Gastroesophageal sphincter (tissue), 4 donors: ENCODE measurements at places on chromosomes 4 and X. TPM values are rescaled to one million over a fixed set of nuclear protein-coding genes. Genes with fewer than 3 reads are reported as not detected.
A peak's percentile ranks its signal among the peaks of the same experiment; 100 is the strongest.

DNA sequence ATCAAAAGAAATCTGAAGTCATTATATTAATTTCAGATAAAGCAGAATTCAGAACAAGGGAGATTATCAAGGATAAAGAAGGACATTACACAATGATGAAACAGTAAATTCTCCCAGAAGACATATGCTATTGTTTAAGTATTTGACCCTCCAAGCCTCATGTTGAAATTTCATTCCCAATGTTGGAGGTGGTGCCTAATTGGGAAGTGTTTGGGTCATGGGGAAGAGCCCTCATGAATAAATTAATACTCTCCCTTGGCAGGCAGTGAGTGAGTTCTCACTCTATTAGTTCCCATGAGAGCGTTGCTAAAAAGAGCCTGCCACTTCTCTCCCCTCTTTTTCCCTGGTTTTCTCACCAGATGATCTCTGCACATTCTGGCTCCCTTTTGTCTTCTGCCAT is 249.9 kb upstream of the GRIA3 start:
- no peak for ATAC-seq

DNA sequence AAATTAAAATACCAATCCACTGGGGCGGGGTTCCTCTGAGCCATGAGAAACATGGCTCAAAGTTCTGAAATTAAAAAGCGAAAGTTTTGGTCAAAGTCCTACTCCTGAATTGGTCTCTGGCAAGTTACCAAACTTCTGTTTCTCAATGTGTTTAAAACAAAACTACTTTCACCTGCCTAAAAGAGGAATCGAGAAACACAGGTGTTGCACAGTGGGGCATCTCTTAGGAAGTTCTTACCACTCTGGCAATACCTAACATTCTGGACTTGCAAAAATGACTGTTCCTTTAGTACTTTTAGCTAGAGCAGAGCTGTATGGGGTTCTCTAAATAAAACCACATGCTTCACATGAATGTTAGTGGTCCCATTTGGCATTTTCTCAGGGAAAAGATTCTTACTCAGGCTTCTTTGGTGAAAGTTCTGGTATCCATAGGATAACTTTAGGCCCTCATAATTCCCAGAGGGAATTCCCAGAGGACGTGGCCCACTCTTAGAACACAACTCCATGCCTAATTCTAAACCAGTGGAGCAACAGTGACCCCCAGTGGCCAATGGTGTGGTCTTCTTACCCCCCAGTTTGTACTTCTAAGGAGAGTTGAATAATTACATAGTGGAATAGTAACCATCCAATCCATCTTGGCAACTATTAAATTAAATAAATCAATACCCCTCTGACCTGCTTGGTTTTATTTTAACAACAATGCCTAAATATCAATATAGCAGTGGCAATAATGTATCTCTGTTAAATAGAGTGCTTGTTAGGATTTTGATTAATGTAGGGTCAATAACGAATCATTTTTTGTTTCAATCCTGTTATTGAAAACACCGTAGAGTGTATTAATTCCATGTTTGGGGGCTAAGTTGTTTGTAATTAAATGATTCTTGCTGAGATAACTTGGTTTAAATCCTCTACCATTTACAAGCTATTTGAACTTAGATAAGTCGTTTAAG is 21.9 kb downstream of the BMP3 start:
- peak; percentile 64 for ATAC-seq

DNA sequence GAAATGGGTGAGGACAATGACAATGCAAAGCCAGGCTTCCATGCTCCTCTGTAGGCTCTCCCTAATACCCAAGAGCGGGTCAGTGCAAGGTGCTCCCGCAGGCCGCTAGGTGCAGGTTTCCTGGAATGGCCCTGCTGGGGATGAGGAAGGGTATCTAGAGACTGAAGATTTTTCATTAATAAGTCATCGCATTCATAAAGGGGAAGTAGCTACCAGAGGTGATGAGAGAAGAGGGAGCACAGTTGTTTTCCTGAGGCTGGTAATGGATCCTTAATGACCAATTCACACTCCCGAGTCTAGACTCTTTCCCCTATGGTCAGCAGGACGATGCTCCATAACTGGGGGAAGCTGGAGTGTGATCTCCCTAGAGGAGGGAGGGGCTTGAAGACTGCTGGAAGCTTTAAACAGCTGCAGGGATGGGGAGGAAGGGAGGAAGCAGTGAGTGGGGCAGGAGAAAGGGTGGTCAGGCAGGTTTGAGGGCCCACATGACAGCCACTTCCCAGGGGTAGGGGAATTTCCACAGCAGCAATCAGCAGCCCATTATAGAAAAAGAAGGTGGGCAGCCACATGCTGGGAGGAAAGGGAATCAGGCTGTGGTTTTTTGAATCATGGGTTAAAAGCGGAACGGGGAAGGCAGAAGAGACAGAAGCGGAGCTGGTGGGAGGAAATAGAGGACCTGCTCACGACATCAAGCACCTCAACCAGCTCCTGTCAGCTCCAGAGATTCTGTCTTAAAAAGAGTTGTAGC is 10.2 kb upstream of the ATP6AP2 start:
- ATAC-seq, result no peak

The IL13RA2 gene
- total RNA-seq, result 1.3 TPM

The SPANXA2 gene
- total RNA-seq, result not detected
